ENCODE measurements at places on chromosomes 7 and 10.

GRCh38 chr10:124267911-124268549 lies 150.7 kb downstream of the OAT start:
- DNase-seq: no peak

DNA sequence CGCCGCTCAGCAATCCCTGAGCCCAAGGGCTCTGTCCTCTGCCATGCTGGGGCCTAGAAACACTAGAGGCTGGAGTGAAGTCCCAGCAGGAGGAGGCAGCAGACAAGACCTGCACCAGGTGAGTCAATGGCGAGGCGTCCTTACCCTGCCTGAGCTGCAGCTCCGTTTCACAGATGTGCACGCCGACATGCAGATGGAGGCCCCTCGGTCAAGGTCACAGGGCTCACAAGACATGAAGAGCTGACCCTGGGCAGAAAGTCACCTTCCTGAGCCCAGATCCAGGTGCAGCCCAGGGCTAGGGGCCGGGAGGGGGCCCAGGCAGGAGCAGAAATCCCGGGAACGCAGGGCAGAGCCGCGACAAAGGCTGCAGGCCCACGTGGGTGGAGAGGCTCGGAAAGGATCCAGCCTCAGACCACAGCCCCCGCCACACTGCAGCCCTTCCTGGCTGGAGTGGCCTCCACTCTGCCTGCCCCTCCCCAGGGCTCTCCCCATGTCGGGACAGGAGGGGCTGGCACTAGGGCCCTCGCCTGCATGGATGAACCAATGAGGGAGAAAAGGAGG lies 23.8 kb downstream of the PDGFA start:
- DNase-seq: no peak

DNA sequence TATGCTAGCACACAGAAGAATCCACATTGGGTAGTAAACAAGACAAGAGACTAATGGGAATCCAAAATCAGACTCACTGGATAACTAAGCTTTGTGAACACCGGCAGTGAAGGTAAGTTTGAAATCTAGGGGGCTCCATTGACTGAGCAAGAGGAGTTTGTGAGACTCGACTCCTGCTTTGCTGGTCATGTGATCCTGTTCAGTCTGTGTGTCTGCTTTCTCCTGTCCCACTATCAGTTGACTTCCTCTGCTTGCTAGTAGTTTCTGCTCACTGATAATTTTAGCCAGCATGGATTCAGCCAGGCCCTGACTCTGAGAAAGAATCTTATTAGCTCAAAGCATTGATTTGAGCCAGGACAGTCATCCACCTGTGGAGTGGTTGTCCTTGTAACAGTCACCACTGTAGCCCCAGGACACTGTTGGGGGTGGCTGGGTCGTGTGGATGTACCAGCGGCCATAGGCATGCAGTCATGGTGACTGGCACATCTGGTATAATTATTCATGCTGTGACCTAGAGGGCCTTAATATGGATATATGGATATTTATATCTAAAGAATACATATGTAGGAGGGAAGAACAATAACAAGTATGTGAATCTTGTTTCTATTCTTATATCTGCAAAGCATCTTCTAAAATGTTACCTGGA lies 44.4 kb downstream of the DNAH11 start:
- no peak for DNase-seq

DNA sequence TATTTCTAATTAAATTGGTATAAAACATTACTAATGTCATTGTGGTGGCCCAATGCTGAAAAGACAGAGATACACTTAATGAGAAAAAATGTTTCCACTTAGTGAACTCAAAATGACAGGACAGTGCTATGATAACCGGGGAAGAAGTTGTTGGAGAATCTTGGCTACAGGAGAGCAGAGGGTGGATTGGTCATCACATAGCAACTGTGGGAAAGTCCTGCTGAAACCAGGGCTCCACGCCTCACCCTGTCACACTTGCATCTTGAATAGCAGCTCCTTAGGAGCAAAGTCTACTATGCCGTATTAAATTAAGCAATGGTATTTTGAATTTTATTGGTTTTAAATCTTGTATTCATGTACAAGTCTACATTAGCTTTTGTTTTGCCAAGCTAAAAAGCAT lies 225.5 kb downstream of the KLF6 start:
- DNase-seq: no peak

- DNase-seq: no peak
Measured at GRCh38 chr7:98551611-98552273, 65.3 kb upstream of the NPTX2 start.

GRCh38 chr10:77500754-77501151 lies 136.9 kb downstream of the KCNMA1 start:
- no peak for DNase-seq

DNA sequence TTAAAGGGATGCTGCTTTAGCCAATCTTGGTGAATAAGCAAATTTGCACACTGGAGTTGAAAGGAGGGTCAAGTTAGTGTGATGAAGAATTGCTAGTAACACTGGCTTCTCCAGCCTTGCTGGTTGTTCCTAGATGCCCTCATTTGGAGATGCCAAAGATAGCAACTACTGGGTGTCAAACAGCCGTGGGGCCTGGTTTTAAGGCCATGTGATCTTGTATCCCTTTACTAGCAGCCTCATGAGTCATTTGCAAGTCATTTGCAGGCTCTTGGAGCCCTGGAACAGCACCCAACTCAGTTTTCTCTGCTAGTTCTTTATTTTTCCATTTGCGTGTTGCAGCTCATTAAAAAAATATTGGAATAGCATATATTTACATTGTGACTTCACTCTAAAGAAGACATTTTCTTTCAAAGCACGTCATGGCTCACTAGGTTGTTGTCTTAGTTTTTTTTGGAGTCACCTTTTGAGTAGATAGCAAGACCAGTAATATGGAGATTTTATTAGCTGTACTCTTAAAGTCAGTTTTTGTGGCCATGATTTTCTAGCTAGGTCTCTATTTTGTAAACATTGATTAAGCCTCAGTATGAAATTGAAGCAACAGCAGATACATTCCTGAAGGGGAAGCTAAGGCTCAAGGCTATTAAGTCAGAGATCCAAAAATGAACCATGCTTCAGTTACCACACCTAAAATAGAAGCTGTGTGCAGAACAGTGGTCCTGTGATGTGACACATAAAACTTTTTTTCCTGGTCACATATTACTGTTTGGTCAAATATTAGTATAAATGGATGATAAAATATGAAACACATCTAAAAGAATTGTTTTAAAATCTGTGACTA lies 1.3 kb downstream of the LSMEM1 start:
- DNase-seq: no peak

DNA sequence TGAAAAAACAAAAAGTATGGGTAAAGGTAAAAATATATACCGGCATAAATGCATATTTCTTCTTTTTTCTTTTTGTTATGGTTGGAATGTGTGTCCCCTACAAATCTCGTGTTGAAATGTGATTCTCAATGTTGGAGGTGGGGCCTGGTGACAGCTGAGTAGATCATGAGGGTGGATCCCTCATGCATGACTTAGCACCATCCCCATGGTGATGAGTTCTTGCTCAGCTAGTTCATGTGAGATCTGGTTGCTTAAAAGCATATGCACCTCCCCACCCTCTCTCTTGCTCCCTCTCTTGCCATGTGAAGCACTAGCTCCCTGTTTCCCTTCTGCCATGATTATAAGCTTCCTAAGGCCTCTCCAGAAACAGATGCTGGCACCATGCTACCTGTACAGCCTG lies 93.3 kb downstream of the HYCC1 start:
- DNase-seq: no peak

DNA sequence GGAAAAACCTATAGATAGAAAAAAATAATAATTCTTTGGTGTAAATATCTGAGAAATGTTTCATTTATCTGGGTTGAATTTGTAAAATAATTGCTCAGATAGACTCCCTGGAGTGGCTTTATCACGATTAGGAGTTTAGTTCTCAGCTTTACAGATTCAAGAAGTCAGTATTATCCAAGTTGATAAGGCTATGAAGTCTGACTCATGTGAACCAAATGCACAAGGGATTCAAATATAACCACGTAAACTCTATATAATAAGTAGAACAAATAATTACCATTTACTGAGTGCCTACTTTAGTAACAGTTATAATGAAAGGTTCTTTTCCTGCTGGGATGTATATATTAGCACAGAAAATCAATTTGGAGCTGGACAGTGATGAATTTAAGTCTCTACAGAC lies 290.4 kb downstream of the PRKG1 start:
- no peak for DNase-seq

DNA sequence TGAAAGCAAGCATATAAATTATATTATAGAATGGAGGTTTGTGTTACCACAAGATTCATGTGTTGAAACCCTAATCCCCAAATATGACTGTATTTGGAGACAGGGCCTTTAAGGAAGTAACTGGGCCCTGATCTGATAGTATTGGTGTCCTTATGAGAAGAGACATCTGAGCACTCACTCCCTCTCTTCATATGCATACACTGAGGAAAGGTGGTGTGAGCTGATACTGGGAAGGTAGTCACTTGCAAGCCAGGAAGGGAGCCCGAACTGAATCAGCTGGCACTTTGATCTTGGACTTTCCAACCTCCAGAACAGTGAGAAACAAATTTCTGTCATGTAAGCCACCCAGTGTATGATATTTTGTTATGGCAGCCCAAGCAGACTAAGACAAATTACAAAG lies 66.9 kb upstream of the RHOBTB1 start:
- DNase-seq: no peak

DNA sequence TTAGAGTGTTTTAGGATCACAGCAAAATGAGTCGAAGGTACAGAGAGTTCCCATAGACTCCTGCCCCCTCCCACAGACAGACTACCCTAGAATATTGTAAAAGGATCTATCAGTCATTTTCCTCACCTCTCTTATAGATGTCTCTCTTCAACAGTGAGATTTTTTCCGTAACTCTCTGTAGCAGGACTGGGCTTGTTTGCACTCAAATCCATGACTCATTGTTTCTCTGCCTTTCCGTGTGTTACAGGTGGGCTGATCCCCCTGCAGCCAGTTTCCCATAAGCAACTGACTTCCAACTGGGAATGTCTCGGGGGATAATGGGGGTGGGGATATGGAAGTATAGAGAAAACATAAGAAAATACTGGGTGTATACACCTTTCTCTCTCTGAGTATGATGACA lies 921.0 kb downstream of the GATA3 start:
- no peak for DNase-seq

DNA sequence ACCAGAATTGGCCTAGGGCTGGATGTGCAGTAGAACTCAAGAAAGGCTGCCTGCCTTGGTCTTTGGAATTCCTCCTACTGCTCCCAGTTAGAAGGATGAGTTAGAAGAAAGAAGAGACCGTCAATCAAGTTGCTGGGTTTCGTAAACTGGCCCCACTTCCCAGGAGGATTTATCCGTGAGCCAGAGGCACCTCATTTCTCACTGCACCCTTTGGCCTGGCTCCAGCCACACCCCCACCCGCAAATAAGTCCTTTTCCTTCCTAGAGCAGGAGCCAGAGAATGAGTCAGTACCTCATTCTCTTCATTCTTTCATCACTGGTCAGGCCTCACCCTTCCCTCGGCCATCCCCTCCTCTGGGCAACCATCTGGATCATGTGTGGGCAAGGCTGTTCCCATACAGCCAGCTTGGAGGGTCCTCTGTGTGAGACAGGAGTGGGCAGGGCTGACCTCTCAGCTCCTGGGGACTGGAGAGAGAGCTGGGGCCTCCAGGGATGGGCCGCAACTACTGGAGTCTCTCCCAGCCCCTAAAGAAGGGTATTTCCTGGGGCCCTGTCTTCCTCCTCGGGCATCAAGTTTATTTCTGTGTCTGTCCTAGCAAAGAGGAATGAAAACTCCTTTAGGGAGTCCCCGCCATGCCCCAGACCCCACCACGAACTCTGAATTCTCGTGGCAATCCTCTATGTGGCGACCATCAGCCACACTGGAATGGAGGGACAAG lies 87.2 kb upstream of the DUSP5 start:
- DNase-seq: no peak

DNA sequence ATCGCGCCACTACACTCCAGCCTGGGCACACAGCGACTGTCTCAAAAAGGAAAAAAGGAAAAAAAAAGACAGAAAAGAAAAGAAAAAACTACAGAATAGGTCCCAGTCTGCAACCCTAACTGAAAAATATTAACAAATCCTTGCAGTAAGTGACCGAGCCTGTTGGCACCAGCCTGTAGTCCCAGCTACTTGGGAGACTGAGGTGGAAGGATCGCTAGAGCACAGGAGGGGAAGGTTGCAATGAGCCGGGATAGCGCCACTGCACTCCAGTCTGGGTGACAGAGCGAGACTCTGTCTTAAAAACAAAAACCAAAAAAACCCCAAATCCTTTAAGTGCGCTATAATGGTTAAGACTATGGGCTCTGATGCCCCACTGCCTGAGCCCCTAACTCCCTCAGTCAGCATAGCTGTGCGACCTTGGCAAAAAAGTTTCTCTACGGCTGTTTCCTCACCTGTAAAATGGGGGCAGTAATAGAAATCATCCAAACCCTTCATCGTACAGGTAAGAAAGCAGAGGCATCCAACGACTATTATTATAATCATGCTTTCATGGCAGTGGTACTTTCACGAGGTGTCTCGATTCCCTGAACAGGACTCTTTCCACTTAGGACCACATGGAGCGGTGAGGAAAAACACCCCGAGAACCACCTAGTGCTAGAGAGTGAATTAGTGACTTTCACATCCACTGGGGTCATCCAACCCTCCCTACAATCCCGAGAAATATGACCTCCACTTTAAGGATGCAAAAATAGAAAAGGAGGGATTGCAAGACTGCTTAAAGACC lies 755 bp downstream of the TOMM7 start:
- DNase-seq: no peak

DNA sequence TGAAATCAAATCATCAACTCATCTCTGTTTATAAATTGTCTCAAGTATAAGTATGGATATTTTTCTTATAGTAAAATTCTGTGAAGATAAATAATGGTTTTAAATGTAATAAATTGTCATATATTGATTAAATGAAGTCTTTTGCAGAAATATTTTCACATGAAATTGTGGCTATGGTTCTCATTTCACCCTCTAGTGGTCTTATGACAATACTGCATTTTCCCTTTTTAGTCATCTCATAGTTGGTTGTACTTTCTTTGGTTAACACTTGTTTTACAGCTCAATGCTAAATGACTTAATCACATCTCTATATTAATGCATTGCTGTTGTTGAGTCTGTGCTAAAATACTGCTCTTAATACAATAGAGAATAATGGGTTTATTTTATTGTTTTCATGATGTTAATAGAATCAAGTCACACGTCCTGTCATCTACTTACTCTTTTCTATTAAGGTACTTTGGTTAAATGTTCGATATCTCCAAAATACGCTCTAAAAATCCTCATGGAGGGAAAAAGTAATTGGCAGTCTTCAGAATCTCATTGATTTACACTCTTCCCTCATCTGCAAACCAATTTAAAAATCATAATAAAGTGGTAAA lies 38.0 kb upstream of the CACNA2D1 start:
- DNase-seq: no peak

DNA sequence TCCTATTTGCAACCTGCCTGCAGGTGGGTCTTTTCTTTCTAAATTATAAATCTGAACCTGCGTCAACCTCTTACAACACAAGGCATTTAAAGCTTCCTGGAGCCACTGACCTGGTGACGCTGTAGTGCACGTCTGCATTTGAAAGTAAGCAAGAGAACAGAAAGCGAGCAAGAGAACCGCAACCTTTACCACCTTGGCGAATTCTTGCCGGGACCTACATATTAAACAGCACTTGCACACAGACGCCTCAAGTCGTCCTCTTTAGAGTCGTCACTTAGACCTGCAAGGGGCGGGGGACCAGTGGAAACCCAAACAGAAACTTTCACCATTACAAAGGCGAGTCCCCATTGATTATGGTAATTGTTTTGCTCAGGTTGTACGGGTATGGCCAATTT lies 9.5 kb downstream of the GLI3 start:
- no peak for DNase-seq
